Activated CD8-positive, alpha-beta memory T cell treated with anti-CD3 and anti-CD28 coated beads, Interleukin-2, amount 50 U/mL, for 4 hours (primary cell): ENCODE measurements at places on chromosomes 11 and 22.
A peak's percentile ranks its signal among the peaks of the same experiment; 100 is the strongest.

- DNase-seq, result no peak
These were observed 710 bp downstream of the TUB start for GRCh38 chr11:8081591-8082250.

DNA sequence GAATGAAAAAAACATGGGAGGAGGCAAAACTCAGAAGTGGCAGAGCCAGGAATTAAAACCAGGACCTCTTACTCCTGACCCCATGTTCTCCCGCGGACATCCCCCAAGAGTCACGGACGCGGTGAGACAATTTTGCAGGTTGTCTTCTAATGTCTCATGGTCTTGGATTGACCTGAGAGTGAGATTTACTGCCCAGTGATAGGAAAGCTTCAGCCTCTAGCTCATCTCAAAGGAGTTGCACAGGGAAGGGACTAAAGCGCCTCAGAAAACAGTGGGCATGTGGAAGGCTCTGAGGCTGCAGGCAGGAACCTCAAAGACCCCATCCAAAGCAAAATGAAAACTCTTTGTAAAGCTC lies 197.4 kb downstream of the ADAMTS15 start:
- no peak for DNase-seq

DNA sequence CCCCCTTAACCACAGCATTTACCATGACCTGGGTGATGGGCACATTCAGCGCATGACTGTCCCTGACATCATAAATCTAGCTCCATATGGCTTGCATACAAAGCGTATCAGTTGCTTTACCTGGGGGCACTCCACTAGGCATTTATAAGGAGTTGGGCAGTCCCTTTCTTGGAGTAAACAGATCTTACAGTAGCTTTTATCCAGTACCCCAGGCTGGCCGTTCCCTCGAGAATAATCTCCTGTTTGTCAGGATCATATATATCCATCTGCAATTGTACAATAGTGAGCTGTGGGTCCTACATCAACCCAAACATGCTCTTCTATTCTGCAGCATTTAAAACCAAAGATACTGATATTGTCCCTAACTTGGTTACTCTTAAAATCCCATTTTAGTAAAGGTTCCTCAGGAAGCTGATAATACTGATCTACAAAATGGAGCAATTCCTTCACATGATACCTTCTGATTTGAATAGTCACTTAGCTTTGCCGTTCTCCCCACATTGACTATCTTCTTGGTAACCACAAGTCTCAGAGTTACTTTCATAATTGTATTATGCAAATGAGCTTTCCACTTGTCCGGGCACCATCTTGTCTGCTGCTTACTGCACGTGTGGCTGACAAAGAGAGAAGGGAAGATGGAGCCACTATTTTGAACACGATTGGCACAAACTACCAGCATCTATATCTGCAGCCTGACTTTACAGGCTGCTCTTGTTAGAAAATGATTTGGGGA lies 205.0 kb downstream of the CWF19L2 start:
- DNase-seq, result no peak

- no peak for DNase-seq
These were observed 8.9 kb upstream of the AQP11 start for GRCh38 chr11:77580712-77581337.

DNA sequence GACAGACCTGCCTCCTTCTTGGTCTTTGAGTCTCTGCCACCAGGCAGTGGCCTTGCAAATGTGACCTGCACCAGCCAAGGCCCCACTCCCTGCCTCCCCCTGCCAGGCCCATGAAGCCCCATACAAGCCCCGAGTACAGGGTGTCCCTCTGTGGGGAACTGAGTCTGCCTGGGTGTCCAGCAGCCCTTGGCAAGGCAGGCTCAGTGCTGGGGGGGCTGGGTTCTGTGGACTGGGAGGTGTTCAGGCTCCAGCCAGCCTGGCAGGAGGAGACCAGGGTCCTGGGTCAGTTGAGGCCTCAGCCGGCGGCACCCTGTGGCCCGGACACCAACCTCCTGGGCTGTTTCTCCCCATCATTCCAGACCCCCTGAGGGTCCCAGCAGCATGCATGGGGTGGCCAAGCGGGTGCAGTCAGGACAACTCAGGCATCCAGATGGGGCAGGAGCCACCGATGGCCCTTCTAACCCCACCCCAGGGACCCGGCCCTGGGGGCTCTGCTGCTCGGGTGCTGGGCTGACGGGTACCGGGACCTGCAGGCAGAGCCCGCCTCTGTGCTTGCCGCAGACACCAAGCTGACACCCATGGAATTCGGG lies 5.7 kb downstream of the MUC5AC start:
- DNase-seq, result peak; percentile 9

- no peak for DNase-seq
These were observed 9.1 kb upstream of the MN1 start for GRCh38 chr22:27810609-27811151.

- no peak for DNase-seq
These were observed 41.7 kb upstream of the PRDM11 start for GRCh38 chr11:45104790-45105084.

DNA sequence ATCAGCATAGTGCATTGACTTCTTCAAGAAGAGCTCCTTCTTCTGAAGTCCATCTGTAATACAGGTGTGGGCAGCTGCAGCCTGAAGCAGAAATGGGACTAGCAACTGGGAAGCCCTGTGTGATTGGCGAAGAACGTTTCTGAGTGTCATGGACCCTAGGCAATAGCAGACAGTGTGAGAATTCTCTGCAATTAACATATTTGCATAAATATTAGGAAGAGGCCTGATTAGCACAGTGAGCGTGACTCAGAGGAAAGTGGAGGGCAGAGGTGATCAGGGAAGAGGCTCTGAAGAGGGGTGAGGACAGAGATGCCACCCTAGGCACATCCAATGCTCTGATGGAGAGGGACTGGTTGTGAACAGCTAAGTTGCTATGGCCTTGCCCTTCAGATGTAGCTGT lies 171.2 kb upstream of the ZBED5 start:
- DNase-seq, result no peak

GRCh38 chr11:122690801-122691548 lies 35.5 kb downstream of the UBASH3B start:
- no peak for DNase-seq

- peak; percentile 79 for DNase-seq
These were observed 29.2 kb upstream of the XBP1 start for GRCh38 chr22:28829358-28830181.

DNA sequence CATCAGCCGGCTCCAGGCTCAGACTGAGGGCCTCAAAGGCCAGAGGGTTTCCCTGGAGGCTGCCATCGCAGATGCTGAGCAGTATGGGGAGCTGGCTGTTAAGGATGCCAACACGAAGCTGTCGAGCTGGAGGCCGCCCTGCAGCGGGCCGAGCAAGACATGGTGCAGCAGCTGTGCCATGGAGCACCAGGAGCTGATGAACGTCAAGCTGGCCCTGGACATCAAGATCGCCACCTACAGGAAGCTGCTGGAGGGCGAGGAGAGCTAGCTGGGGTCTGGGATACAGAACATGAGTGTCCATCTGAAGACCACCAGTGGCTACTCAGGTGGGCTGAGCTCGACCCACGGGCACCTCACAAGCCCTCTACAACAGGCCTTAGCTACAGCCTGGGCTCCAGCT lies 4.0 kb upstream of the SCUBE2 start:
- DNase-seq, result no peak

GRCh38 chr22:38923463-38924346 lies 33.7 kb upstream of the APOBEC3A start:
- no peak for DNase-seq

DNA sequence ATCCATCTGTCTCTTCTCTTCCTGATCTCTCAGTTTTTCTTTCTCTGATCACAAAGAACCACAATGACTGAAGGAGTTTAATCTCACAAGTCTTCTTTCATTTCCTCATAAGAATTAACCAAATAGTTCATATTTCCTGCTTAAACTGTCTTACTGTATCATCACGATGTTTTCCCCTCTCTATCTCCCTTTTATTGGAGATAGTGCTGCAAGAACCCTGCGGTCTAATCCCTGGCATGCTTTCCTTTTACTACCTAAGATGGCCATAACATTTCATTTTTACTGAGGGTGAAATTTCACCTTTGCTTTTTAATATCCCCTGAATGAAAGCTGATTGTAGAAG lies 28.9 kb downstream of the CARD18 start:
- DNase-seq, result no peak

- no peak for DNase-seq
These were observed 7.2 kb upstream of the IGSF22 start for GRCh38 chr11:18733202-18733601.

GRCh38 chr11:19756675-19757475 lies 44.2 kb downstream of the NAV2 start:
- DNase-seq, result no peak

DNA sequence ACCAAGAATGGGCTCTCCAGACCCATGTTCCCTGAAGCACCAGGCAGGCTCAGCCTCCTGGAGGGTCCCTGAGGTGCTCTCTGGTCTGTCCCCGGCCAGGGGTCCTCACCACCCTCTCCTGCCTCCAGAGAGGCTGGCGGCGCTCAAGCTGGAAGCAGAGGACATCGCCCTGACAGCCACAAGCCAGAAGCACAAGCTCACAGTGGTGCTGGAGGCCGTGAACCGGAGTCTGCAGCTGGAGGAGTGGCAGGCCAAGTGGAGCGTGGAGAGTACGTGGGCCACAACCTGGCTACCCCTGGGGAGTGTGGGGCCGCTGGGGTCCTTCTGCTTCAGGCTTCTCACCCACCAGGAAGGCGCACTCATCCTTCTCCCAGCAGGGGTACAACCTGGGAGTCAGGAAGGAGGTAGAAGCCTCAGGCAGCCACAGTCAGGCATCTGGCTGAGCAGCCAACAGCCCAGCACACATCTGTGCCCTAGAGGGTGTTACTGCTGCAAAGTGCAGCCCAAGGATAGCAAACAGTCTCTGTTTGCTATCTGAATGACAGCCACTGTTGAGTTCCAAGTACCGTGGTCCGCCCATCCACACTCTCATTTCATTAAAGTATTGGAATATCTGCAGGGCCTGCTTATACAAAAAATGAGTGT lies 8.4 kb downstream of the PARVG start:
- no peak for DNase-seq

- DNase-seq, result no peak
These were observed 67.6 kb downstream of the BLID start for GRCh38 chr11:122048401-122048800.

GRCh38 chr11:86785576-86785975 lies 14.8 kb upstream of the PRSS23 start:
- DNase-seq, result no peak

DNA sequence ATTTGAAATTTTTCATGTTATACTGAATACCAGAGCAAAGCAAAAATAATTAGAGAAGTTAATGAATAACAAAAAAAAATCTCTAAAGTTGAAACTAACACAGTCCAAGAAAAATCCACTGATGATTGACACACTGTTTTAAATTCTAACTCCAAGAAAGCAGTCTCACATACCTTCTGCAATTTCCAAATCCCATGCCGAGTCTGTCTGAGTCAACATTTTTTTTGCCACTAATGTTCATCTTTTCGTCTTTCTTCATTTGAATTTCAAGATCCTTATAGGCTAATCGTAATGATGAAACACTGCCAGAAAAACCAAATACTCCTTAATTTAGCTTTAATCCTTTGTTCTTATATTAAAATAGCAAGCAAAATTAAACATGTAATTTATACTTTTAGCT lies 39.5 kb downstream of the ARFGAP3 start:
- no peak for DNase-seq

GRCh38 chr11:17775507-17776211 lies 41.1 kb downstream of the KCNC1 start:
- no peak for DNase-seq

DNA sequence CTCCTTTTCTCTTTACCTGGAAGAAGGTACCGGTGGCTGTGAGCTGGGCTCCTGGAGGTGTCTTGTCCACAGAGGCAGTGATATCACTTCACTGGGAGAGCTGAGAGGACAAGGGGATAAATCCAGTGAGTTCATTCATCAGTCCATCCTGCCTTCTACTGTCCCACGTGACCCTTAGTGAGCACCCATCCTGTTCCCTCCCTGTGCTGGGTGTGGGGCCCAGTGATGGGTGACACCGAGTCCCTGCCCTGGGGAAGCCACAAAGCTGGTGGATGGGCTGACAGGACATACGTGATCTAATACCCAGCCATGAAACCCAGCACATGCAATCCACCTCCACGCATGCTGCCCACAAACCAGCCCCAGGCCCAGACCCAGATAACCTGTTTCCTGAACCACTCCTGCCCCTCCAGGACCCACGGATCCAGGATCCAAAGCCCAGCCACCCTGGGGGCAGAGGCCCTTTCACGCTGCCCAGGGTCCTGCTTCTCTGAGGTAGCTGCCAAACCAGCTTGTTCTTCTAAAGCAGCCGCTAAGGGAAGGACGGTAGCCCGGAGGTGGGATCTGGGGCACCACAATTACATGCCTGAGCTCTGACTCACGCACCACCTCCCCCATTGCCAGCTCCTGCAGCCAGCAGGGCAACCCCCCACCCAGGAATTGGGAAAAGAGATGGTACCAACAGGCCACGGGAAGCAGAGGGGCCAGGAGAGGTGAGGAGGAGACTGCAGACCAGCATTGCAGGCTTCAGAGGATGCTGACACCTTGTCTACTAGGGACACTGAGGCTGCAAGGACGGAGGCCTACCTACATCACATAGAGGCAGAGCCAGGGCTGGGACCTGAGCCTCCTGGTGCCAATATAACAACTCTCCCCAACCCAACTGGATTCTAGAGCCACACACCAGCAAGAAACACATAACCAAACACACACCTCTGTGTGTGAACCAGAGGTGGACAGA lies 35.2 kb downstream of the GDPD5 start:
- DNase-seq, result no peak

DNA sequence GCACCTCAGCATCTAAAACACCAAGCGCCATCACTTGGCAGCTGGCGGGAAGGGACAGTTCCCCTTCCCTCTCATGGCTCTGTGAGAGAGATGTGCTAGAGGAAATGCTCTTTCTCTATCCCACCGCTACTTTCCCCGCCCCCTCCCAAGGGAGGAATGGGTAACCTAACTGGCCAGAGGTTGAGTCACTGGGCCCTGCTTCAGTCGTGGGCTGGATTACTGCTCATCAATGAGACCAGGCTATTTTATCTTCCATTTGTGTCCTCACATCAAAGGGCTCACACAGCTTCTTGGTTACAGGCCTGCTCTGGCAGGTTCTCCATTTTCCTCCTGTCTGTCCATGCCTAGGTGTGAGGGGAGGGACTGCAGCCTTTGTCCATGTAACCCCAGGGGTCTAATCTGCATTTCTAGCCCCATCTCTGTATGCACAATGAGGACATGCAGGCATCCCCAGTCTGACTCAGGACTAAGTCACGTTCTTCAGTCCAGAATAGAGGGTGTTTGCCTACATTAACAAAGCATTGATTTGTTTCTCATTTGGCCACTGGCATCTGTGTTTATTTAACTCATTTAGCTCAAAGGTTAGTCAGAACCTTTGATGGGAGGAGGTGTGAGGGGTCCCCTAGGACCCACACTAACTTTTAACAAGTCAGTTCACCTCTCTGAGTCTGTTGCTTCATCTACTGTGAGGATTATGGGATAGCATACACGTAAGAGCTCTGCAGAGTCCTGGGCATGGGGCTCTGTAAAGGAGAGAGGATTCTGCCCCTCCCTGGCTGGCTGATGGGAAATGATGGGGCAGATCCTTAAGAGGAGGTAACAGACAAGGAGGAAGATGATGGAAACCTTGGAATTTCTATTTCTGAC lies 99.1 kb downstream of the XRRA1 start:
- no peak for DNase-seq

DNA sequence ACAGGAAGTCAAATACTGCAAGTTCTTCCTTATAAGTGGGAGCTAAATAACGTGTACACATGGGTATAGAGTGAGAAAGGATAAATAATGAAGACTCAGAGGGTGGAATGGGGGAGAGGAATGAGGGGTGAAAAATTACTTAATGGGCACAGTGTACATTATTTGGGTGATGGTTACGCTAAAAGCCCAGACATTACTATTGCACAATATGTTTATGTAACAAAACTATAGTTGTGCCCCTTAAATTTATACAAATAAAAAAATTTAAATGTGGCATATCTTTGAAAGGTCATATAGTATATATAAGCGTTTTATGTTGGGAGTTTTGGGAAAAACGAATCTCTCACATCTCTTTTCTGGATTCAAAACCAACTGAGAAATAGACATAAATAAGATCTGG lies 96.1 kb downstream of the KIF18A start:
- DNase-seq, result no peak
